ENCODE measurements at places on chromosomes 5 and 9. TPM values are rescaled to one million over a fixed set of nuclear protein-coding genes. Genes with fewer than 3 reads are reported as not detected.

DNA sequence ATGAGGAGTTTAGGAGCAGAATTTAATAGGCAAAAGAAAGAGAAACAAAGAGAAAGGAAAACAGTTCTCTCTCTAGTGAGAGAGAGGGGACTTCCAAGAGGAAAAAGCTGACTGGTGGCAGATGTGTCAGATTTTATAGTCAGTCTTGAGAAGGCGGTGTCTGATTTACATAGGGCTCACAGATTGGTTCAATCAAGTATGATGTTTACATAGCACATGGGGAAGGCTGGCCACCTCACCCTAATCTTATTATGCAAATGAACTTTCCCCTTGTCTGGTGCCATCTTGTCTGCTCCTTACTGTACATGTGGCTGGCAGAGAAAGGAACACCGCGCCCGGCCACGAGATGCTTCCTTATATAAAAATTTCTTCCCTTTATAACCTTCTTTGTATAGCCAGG is 24.7 kb downstream of the UNC13B start:
- no peaks in the 10 kb centered on the region for H3K27me3 ChIP-seq
- H3K27ac ChIP-seq, result no peak overlapping the region
- H3K4me1 ChIP-seq, result no peaks in the 10 kb centered on the region
- no peaks in the 10 kb centered on the region for H3K36me3 ChIP-seq

DNA sequence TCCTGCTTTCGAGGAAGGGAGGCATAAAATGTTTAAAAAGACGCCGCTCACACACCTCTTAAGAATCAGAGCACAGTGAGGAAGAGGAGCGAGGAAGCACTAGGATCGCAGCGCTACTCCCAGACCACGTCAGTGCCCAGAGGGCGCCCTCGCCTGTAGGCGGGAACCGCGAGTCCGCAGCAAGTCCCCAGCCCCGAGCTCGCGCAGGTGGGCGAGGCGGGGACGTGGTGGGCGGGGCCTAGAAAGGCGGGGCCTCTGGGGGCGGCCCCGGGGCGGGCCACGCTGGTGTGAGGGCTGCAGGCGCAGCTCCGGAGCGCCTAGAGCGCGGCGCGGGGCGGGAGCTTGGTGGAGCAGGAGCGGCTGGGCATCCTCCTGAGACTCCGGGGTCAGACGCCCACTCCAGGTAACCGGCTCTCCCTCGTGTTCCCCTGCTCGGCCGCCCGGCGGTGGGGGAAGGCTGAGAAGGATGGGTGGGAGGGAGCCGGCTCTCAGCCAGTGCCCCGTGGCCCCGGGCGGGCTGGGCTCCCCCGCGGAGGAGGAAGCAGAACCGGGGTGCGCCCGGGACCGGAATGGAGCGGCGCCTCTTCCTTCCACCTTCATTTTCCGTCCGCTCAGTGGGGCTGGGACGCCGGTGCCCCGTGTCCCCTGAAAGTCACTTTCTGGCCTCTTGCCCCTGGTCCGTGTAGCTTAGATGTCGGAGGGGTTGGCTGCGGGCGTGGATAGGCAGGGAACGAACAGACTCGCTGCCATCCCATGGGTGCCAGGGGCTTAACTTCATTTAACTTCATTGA is at the start of gene GCNT1:
TSS of gene GCNT1 (plus strand) at position 280 of the 791 bp plus-strand sequence. CDS start 43,200 bp downstream, outside the sequence.
- peak; percentile 89 for DNase-seq
- peak within 1 kb of the TSS; percentile 86 for H3K27ac ChIP-seq
- H3K4me3 ChIP-seq, result peak within 1 kb of the TSS; percentile 96
- peaks cover 1% of the 10 kb centered on the region for H3K36me3 ChIP-seq
- peaks cover 39% of the 10 kb centered on the region for H3K4me1 ChIP-seq
- no peaks in the 10 kb centered on the region for H3K27me3 ChIP-seq

DNA sequence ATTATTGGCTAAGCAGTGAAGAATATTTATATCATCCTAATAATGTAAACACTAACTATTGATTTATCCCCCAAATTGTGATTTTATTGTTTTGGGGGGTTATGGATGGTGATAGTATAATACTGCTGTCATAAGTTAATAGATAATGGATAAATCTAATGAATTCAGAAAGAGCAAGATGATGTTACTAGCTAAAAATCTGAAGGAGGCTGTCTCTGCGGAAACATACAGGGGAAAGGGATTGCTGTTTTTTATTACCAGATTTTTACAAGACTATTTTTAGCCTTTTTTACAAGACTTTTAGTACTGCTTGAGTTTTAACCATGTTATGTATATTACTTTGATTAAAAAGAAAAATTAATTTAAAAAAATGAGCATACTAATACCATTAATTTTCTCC is 5.3 kb upstream of the ABL1 start:
- peaks cover 5% of the 10 kb centered on the region for H3K36me3 ChIP-seq
- H3K4me1 ChIP-seq, result peaks cover 11% of the 10 kb centered on the region

DNA sequence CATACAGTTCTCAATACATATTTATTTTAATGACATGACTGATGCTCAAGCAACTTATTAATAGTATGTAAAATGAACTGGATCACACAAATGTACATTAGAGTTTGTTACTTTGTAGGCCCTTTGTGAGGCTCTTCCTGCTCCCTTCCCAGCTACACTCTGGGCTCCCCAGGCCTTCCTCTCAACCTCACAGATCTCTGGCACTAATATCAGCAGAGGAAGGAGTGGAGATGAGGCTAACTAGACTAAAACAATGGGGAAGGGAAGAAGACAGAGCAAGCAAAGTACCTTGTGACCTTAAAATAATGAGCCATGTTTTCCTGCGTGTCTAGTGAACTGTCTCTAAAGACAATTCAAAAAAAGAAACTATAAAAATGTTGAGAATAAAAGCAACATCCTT is 30.3 kb upstream of the TEK start:
- H3K4me3 ChIP-seq, result no peak overlapping the region
- H3K27me3 ChIP-seq, result no peaks in the 10 kb centered on the region
- DNase-seq, result no peak
- no peak overlapping the region for H3K27ac ChIP-seq
- H3K4me1 ChIP-seq, result no peaks in the 10 kb centered on the region
- H3K36me3 ChIP-seq, result no peaks in the 10 kb centered on the region

- no peak for DNase-seq
- H3K27me3 ChIP-seq, result no peaks in the 10 kb centered on the region
- H3K4me3 ChIP-seq, result no peak overlapping the region
- no peaks in the 10 kb centered on the region for H3K36me3 ChIP-seq
- no peak overlapping the region for H3K27ac ChIP-seq
Observed at GRCh38 chr9:108620767-108621166, 235.0 kb downstream of the ACTL7B start.

DNA sequence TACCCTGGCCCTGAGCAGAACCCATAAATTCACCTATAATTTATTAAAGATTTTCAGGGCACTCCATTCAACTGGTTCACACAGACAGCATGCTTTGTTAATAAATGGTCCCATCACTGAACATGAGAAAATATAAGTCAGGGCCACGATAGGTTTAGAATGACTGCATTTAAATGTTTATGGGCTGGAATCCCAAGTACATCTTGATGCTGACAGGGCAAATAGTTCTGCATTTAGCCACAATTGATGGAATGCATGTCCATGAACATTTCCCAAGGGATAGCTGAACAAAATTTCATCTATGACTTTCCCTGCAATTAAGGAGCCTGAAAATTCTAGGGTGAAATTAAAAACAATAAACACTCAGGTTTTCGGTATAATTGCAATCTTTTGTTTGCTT is 124.5 kb downstream of the CAAP1 start:
- H3K36me3 ChIP-seq, result no peaks in the 10 kb centered on the region
- H3K4me3 ChIP-seq, result no peak overlapping the region
- H3K4me1 ChIP-seq, result no peaks in the 10 kb centered on the region
- no peak for DNase-seq

DNA sequence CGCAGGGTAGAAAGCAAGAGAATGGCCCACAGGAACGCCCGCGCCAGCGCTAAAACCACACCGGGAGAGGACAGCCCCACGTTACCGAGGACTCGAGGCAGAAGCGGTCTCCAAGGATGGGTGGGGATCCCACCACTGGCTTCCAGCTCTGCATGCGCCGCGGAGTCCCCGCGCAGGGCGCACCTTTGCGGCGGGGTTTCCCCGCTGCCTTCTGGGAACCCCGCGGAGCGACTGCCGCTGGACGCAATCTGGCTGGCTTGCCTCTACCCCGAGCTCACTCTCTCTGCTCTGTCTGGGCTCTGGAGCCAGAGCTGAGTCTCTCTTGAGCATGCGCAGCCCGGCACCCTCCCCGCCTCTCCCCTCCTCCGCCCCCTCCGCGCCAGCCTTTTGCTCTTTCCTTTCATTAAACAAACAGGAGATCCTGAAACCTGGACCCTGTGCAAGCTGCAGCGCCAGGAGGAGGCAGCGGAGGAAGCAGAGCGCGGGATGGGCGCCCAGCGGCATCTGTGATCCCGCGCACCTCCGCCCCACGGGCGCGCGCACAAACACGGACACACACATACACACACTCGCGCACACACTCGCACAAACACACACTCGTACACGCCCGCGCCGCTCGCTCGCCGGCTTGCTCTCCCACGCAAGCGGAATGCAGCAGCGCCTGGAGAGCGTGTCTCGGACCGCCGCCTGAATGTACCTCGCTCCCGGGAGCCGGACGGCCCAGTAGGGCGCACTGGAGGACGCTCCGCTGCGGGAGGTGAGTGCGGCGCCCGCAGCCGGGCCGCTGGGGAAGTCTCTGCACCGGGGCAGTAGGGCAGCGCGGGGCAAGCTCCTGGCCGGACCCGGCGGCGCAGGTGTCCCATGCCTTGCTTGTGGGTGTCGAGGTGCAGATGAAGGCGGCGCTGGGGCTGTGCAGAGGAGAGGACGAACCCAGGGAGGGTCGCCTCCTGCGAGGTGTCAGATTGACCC is at the start of gene PLPPR1:
TSS of gene PLPPR1 (plus strand) at position 382 of the 969 bp plus-strand sequence.
- no peaks in the 10 kb centered on the region for H3K36me3 ChIP-seq
- H3K4me3 ChIP-seq, result no peak within 1 kb of the TSS

DNA sequence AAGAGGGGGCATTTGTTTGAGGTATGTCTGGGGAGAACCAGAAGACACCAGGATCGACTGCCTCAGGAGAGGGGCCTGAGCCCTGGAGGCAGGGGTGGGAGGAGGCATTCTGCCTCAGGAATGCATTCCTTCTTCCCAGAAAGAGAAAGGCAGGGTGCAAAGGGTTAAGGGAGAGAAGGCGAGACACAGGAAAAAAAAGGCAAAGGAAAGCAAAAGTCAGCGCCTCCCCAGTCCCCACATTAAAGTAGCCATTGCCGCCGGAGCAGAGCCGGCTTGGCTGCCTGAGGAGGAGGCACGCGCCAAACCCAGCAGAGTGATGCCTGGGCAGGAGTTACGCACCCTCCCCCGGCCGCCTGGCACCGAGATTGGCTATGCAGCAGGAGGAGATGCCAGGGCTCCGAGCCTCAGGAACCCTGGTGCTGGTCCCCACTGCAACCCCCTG is 123.8 kb upstream of the PHYKPL start:
- H3K4me3 ChIP-seq, result no peak overlapping the region
- no peaks in the 10 kb centered on the region for H3K4me1 ChIP-seq
- H3K36me3 ChIP-seq, result no peaks in the 10 kb centered on the region

- DNase-seq, result no peak
- H3K4me3 ChIP-seq, result no peak overlapping the region
- H3K4me1 ChIP-seq, result no peaks in the 10 kb centered on the region
- H3K27ac ChIP-seq, result no peak overlapping the region
Observed at GRCh38 chr5:159249158-159249557, 13.9 kb upstream of the UBLCP1 start.

- H3K27me3 ChIP-seq, result peaks cover 60% of the 10 kb centered on the region
- H3K36me3 ChIP-seq, result no peaks in the 10 kb centered on the region
- peak overlapping the region; percentile 35 for H3K4me3 ChIP-seq
- no peak overlapping the region for H3K27ac ChIP-seq
Observed at GRCh38 chr5:123035360-123035917, 1.1 kb downstream of the PPIC start.

- DNase-seq, result no peak
- peaks cover 3% of the 10 kb centered on the region for H3K27me3 ChIP-seq
- no peaks in the 10 kb centered on the region for H3K36me3 ChIP-seq
Observed at GRCh38 chr5:95102080-95102479, 182.8 kb downstream of the MCTP1 start.

GRCh38 chr5:56025151-56025885 is 30.6 kb upstream of the IL6ST start:
- no peak overlapping the region for H3K27ac ChIP-seq
- H3K4me3 ChIP-seq, result no peak overlapping the region
- H3K4me1 ChIP-seq, result peaks cover 24% of the 10 kb centered on the region
- DNase-seq, result no peak
- no peaks in the 10 kb centered on the region for H3K36me3 ChIP-seq
- peaks cover 16% of the 10 kb centered on the region for H3K27me3 ChIP-seq

- H3K4me1 ChIP-seq, result no peaks in the 10 kb centered on the region
- no peak overlapping the region for H3K27ac ChIP-seq
- no peak for DNase-seq
- no peaks in the 10 kb centered on the region for H3K36me3 ChIP-seq
Observed at GRCh38 chr5:109486200-109486804, 76.5 kb upstream of the PJA2 start.

GRCh38 chr5:17224858-17225511 is 7.6 kb downstream of the BASP1 start:
- peaks cover 5% of the 10 kb centered on the region for H3K4me1 ChIP-seq
- no peaks in the 10 kb centered on the region for H3K36me3 ChIP-seq
- peaks cover 18% of the 10 kb centered on the region for H3K27me3 ChIP-seq
- no peak for DNase-seq

GRCh38 chr5:31244921-31245320 is 51.4 kb downstream of the CDH6 start:
- H3K4me3 ChIP-seq, result no peak overlapping the region
- no peaks in the 10 kb centered on the region for H3K27me3 ChIP-seq
- H3K4me1 ChIP-seq, result no peaks in the 10 kb centered on the region

Gene IL13
- total RNA-seq, result 2.5 TPM

Gene SEMA6A
- total RNA-seq, result not detected

Gene OR2K2
- not detected for total RNA-seq

Gene NUTM2G
- not detected for total RNA-seq

Gene PCDHGA6
- not detected for total RNA-seq
